ENCODE measurements at places on chromosomes 5 and 9.

DNA sequence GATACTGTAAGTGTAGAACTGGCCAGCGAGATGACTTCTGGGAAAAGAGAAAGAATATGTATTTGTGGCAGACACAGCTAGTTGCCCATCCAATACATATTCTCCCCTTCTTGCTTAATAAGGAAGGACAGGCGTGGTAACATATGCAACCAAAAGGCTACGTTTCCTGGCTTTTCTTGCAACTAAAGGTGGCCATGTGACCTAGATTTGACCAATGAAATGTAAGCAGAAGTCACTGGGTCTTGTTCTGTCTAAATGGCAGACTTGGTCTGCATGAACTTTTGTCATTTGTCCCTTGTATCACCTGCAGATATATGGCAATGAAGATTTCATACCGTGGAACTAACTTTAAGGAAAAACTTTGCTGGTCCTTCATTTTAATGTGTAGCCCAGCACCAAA, 183.8 kb downstream of the CDH12 start:
- DNase-seq: no peak

GRCh38 chr9:77605449-77606220, 42.5 kb downstream of the GNA14 start:
- no peak for DNase-seq

DNA sequence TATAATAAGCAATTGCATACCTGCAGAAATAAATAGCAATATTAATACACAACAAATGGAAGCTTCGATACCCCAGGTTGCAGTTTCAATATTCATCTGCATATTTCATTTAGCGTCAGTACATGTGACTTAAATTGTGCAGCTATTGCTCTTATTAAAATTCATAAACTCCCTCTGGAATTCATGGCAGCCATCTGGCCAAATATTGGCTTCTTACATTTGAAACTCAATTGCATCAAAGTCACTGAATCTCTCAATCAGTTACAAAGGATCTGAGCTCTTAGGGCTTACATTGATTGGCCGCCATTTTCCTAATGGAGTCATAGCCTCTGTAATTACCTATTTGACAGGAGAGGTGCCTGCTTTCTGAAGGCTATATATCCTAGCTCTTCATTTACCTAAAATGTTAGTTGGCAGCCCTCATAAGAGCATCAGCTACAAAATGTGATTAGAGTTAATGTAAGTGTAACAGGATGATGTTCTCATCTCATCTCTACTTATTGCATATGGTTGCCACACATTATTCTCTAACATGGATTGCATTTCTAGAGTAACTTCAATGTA, 453.5 kb downstream of the CAAP1 start:
- no peak for DNase-seq

GRCh38 chr5:65825408-65826328, 100.7 kb upstream of the ERBIN start:
- no peak for DNase-seq

DNA sequence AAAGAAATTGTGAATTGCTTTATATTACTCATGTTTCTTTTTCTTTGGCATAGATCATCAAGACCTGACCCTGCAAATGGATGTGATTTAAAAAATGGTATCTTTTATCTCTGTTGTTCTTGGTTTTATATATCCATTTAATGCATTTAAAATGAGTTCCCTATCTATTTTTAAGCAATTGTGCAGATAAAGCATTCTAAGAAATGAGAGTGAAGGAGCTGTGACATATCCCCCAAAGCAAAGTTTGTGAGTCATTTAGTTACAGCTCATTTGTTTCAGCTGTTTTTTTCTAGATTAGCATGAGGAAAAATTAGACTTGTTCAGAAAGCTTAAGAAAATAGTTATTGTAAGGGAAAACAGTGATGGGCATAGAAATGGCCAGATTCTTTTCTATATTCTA, 7.6 kb upstream of the ELOVL7 start:
- DNase-seq: no peak

DNA sequence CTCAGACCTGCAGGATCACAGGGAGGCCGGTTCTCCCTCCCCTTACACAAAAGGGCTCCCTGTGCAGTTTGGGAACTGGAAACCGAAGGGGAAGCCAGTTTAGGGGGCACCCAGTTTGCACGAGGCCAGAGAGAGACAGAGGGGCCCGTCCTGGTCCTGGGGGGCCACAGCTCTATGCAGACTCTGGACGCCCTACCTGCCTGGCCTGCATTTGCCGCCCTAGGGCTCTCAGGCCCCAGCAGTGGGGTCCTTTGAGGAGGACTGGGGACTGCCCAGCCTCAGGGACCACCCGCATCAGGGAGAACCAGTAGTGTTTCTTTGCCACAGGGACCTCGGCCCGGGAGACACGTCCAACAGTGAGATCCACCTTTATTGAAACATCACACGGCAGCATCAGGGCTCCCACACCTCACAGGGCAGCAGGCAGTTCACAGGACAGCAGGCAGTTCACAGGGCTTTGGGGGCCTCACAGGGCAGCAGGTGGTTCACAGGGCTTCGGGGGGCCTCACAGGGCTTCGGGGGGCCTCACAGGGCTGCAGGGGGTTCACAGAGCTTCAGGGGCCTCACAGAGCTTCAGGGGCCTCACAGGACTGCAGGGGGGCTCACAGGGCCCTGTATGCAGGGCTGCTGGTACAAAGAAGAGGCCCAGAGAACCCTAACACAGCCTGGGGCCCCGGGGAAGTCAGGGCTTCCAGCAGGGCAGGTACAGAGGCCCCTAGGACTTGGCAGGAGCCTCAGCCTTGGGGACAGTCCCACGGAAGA, 648 bp upstream of the NSMF start:
- DNase-seq: no peak

DNA sequence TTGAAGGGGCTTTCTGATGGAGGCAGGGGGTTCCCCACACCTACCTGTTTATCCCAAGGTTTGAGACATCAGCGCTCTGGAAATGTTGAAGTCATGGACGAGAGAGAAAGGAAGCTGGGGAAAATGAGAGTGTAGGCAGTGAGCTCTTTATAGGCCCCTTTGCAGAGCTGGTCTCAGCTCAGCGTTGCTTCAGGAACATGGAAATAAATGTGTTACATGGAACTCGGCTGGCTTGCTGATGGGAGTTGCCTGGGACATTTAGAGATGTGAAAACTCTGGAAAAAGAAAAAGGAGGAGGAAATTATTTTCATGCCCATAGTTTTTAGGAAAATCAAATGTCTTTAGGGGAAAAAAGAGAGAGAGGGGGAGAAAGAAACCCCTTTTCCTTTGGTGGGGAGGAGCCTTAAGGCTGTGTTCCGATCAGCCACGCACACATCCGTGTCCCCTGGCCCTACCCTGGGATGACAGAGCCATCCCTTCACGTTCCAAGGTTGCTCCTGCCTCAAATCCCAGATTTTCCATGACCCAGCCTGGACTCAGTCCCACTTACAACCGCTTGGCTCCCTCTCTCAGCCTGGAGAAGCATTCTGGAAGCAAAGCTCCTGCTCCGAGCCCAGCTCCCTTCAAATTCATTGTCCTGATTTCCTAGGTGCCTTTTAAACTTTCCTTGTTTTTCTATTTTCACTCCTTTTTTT, 78.3 kb downstream of the COL27A1 start:
- DNase-seq: no peak

DNA sequence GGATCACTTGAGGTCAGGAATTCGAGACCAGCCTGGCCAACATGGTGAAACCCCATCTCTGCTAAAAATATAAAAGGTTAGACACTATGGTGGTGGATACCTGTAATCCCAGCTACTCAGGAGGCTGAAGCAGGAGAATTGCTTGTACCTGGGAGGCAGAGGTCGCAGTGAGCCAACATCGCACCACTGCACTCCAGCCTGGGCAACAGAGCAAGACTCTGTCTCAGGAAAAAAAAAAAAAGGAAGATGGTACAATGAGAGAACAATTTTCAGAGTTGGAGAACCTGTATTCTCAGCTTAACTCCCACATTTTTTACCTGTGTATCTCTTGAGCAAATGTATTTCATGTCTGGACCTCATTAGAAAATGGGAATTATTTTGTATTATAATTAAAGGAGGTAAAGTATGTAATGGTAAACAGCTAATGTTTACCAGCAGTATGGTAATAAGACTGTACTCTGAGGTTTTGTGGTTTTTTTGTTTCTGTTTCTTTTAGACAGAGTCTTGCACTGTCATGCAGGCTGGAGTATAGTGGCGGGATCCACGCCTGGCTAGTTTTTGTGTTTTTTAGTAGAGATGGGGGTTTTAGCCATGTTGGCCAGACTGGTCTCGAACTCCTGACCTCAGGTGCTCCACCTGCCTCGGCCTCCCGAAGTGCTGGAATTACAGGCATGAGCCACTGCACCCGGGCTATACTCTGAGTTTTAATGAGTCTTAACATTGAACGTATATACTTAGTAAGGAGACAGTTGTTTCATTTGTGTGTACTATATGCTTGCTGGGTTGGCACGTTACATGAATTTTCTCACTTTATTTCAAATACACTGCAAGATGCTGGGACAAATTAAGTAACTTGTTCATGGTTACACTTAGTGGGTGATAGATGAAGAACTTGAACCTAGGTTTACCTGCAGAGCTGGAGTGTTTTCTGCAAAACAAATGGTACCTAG, 16.2 kb downstream of the UHRF2 start:
- DNase-seq: no peak

- no peak for DNase-seq
Observed at GRCh38 chr5:139969318-139969717, 73.8 kb downstream of the NRG2 start.

DNA sequence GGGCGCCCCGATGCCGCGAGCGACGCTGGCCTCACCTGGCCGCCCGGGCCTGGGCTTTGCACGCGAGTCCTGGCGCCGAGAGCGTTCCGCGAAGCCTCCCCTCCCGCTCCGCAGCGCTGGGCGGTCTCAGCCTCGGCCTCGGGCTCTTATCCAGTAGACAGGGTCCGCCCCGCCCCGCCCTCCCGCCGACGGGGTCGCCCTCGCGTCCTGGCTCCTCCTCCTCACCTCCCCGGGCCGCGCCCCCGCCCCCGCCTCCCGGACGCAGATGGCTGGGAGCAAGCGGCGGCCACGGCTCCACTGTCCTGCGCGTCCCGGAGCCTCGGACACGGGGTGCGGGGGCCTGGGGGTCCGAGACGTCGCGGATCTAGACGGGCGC, at the start of gene SLC6A3:
Gene SLC6A3, minus strand, starts transcription at position 128 of the 376 bp plus-strand sequence. CDS start 2,243 bp downstream, outside the sequence.
- DNase-seq: peak; percentile 39

DNA sequence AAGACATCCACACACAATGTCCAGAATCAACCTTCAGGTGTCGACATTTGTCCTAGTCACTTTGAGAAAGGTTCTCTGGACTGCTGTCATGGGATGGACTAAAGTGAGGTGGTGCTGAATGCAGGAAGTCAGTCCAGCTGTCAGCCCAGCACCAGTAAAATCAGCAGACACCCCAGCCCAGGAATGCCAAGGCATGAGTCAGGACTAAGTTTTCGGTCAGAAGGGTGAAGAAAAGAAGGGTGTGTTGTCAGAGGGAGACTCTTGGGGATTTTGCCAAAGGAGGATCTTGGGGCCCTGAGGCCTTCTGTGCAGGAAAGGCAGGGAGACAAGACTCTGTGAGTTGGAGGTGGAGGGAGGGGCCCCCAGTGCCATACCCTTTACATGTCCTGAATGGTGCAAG, 69.0 kb upstream of the XPA start:
- no peak for DNase-seq

GRCh38 chr9:123329329-123329955, 26.6 kb upstream of the CRB2 start:
- no peak for DNase-seq

Measured in NCI-H1092 (cell line).